ENCODE measurements at places on chromosomes 4 and X.
A peak's percentile ranks its signal among the peaks of the same experiment; 100 is the strongest.

GRCh38 chr4:15031993-15032675 is 29.9 kb downstream of the CPEB2 start:
- DNase-seq: no peak

- DNase-seq: no peak
Observed at GRCh38 chr4:3835527-3836405, 69.6 kb downstream of the ADRA2C start.

- DNase-seq: no peak
Observed at GRCh38 chrX:74540635-74541249, 73.7 kb downstream of the RLIM start.

DNA sequence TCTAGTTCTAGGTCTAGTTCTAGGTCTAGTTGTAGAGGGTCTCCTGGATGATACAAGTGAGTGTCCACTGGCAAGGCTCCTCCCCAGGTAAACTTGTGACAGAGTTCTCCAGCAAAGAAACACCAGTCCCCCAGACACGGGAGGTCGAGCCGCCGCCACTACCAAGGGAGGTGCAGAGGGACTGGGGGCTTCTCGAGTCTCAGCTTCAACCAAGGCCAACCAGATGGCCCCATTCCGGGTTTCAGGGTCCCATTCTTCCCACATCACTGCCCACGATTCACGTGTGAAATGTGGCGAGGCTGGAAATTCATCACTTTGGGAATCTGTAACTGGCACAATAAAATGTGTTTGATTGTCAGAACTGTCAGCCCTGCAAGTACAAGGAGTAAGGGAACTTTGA is 37.5 kb downstream of the TKTL1 start:
- no peak for DNase-seq

DNA sequence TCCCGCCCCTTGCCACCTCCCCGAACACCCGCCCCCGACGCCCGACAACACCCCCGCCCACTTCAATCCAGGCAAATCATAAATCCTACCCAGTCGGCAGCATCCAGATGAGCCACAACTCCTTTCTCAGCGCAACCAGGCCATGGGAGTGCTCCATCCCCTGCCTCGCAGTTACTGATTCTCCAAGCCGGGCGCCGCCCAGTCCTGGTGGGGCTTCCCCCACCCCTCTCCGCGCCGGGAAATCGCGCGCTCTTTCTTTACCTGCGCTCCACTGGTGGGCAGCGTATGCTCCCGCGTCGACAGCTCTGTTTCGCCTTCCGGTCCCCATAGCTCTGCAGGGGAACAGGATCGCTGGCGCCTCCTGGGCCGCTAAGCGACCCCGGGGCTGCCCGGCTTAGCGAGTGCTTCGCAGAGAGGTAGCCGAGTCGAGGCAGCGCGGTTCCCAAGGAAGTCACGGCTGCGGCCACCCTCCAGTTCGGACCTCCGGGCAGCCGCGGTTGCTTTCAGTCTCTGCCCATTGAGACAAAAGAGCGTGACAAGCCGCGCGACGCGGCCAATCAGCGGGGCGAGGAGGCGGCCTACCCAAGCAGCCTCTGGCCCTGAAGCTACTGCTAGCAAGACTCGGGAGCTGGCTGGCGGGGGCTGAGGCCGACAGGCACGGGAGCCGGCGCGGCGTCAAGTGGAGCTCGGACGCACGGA is 43.7 kb upstream of the TMSB15B start:
- peak; percentile 52 for DNase-seq

GRCh38 chrX:12011075-12011474 is 127.2 kb upstream of the FRMPD4 start:
- DNase-seq: no peak

DNA sequence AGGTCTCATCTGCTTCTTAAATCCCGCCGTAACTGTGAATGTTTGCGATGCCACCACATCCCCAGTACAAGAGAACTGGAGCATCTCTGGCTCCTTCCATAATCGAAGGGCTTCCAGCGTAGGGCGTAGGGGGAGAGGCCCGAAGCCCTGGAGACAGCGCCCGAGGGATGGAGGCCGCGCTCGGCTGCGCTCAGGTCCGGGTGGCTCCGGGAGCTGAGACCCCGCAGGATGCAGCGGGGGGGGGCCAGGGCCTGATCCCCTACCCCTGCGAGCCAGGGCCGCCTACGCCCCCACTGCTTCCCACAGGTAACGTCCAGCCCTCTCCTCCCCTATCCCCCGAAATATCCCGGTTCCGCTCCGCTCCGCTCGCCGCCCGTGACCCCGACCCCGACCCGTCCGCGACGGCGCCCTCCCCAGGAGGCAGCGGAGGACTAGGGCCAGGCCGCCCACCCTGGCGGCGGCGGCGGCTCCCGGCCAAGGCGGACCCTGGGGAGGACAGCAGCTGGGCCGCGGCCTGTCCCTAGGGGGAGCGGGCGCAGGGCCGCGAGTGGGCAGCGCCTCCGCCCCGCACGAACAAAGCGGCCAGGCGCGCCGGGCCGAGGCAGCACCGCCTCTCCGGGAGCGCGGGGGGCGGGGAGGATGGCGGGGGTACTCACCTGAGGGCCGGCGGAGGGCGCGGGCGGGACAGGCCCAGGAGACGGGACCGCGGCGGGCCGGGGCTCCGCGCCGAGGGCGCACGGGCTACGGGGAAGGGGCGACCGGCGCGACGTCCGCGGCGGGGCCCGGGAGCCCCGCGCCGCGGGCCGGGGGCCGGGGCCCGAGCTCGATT is 723 bp downstream of the WDFY3 start:
- peak; percentile 37 for DNase-seq

DNA sequence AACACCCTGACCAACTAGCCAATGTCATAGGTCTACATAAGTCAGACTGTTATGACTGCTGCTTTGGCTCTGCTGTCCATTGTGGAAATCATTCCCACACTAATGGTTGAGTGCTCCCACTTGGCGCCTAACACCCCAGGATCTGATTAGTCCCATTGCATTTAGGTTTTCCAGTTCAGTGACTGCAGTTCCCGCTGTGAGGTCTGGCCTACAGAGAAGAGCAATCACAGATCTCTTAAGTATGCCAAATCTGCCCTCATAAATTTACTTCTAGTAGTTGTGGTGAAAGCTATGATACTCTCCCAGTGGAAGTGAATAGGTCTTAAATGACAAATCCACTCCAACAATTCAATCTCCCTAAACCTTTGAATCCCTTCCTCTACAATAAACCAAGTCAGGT is 77.3 kb upstream of the IL2 start:
- no peak for DNase-seq

DNA sequence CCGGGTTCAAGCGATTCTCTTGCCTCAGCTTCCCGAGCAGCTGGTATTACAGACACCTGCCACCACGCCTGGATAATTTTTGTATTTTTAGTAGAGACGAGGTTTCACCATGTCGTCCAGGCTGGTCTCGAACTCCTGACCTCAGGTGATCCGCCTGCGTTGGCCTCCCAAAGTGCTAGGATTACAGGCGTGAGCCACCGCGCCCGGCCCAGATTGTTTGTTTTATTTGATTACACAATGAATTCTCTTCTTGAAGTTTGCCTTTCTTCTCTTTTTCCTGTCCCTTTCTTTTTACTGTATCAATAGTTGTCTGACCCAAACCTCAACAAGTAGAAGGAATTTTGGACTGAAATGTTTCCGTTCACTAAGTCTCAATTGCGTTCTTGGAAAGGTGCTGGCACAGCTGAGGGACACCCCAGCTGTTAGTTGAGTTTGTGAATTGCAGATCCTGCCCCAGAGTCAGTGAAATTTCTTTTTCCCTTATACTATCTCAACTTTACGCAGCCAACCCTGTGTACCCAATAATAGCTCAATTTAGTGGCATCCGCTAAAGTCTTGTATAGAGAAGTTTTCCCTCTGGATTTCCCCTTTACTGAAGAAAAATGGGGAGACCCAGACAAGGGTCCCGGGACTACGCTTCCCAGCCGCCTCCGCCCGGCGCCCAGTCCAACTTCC is 639 bp upstream of the MTM1 start:
- DNase-seq: no peak

Measured in NCI-H1930 (cell line).